ENCODE measurements at places on chromosomes 7 and 10.

DNA sequence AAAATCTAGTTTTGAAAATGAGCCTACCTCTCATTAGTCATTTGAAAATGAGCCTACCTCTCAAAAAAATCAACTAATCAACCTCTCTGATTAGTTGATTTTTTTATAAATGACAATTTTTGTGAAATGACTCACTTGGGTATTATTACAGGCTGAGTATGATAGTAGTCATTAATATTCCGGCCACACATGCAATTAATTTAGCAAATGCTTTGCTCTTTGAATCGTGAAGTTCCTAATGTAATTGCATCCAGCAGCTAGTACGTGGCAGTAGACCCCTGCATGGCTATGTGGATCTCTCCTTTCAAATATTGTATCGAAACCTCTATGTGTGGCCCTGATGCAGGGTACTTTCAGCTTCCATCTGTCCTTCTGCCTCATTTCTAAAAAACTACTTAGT lies 245.9 kb upstream of the PHYHIPL start:
- no peak for DNase-seq

DNA sequence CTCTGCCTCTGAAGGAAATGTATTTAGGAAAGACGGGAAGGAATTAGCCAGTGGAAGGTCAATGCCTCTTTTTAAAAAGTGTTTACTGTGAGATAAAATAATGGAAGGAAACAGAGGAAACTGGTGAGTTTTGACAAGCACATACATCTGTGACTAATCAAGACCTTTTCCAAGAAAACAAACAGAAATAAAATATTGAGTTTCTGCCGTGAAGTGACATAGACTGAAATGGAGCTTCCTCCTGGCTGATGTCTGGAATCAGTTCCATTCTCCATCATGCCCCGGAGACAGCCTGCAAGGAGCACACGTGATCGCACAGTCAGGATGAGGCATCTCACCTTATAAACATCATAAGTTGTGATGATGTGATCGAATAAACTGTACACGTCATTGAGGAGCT lies 30.7 kb downstream of the TECTB start:
- DNase-seq: no peak

- DNase-seq: no peak
Observed at GRCh38 chr10:76305930-76306615, 874.6 kb downstream of the LRMDA start.

DNA sequence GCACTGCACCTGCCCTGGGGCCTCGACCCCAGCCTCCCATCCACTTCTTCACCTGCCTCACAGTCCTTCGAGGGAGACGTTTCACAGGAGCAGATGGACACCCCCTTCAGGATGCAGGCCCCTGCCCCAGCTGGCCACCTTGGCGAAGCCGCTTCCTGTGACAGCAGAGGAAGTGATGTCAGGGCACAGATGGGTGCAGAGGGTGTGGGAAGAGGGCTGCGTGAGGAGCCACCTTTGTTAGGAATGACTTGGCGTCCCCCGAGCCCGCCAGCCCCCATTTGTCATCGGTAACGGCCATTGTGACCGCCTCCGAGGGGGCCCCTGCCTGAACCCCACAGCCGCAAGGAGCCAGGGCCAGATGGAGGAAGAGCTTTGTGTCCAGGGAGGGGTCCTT lies 47.4 kb upstream of the SLC29A3 start:
- DNase-seq: no peak
